Hematopoietic multipotent progenitor cell (in vitro differentiated cells): ENCODE measurements at places on chromosomes 5 and 9.
A peak's percentile ranks its signal among the peaks of the same experiment; 100 is the strongest.

- DNase-seq = no peak
Measured at GRCh38 chr9:115006660-115007059, 76.3 kb upstream of the TNFSF8 start.

GRCh38 chr5:136432705-136433104, 67.4 kb upstream of the TRPC7 start:
- no peak for DNase-seq

- no peak for DNase-seq
Measured at GRCh38 chr9:35566417-35566816, 38.6 kb upstream of the TESK1 start.

GRCh38 chr5:179120951-179121666, 60.9 kb downstream of the ZNF354C start:
- DNase-seq = no peak

DNA sequence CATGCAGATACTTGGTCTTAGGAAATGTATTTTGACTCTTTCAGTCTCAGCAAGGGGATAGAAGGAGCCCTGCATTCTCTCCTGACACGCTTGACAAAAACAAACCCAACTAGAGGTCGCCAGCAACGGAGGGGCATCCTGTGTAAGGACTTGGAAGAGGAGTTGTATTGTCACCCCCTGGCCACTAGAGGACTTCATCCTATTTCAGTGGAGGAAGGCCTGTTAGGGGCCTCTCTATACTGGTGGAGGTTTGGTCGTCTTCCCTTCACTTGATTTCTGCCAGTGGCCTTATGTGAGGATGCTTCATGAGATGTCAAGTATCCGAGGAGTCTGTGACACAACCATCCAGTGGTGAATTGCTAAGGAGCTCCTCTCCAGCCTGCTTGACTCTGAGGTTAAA, 122.8 kb upstream of the STC2 start:
- peak; percentile 9 for DNase-seq

- DNase-seq = peak; percentile 70
Measured at GRCh38 chr5:17436761-17437221, 61.2 kb upstream of the TAF11L2 start.

DNA sequence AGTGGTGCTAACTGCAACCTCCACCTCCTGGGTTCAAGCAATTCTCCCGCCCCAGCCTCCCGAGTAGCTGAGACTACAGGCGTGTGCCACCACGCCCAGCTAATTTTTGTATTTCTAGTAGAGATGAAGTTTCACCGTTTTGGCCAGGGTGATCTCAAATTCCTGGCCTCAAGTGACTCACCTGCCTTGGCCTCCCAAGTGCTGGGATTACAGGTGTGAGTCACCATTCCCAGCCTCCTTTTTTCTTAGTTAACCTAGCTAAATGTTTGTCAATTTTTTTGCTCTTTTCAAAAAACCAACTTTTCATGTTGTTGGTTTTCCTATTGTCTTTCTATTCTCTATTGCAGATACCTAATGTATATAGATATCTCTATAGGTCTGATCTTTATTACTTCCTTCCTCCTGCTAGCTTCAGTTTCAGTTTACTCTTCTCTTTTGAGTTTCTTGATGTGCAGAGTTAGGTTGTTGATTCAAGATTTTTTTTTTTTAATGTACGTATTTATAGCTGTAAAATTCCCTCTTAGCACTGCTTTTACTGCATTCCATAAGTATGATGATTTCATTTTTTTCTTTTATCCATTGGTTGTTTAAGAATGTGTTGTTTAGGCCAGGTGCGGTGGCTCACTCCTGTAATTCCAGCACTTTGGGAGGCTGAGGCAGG, 32.9 kb downstream of the FGD3 start:
- no peak for DNase-seq

DNA sequence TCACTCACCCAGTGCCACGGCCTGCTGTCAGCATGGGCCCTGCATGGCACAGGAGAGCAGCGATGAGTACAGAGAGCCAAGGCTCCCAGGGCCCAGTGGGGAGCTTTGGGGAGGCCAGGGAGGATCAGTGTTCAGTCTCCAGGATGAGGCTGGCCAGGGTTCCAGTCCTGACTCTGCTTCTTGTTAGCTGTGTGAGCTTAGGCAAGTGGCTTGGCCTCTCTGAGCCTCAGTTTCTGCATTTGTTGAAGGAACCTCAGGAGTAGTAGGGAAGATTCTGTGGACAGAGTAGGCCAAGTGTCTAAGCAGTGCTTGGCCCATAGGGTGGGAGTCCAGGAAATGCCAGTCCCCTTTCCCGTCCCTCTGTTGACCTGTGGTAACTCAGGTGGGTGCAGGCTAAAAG, 39.5 kb downstream of the ERGIC1 start:
- no peak for DNase-seq

- no peak for DNase-seq
Measured at GRCh38 chr9:105457560-105458294, 9.9 kb downstream of the FSD1L start.

- DNase-seq = no peak
Measured at GRCh38 chr5:157025093-157025698, 33.7 kb downstream of the HAVCR1 start.

GRCh38 chr9:124789531-124789930, 12.6 kb downstream of the OLFML2A start:
- no peak for DNase-seq

GRCh38 chr5:73437101-73437776, 11.3 kb downstream of the FOXD1 start:
- no peak for DNase-seq

DNA sequence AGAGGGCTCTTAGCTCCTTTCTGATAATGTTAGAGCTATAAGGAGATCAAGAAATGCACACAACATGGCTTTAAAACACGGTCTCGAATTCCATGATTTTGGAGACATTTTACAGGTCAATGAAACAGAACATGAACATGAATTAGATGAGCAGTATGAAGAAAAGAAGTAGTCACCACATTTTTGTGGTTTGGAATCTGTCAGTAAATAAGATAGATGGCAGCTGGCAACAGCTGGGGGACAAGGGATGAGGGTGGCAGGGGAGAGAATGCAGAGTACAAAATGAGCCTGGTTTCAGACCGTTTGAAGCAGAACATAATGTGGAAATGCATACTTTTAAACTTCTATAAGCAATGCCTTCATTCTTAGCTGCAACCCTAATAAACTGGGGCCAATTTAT, 107.1 kb downstream of the OXCT1 start:
- no peak for DNase-seq

GRCh38 chr9:16310278-16311110, 560.0 kb downstream of the BNC2 start:
- DNase-seq = no peak

DNA sequence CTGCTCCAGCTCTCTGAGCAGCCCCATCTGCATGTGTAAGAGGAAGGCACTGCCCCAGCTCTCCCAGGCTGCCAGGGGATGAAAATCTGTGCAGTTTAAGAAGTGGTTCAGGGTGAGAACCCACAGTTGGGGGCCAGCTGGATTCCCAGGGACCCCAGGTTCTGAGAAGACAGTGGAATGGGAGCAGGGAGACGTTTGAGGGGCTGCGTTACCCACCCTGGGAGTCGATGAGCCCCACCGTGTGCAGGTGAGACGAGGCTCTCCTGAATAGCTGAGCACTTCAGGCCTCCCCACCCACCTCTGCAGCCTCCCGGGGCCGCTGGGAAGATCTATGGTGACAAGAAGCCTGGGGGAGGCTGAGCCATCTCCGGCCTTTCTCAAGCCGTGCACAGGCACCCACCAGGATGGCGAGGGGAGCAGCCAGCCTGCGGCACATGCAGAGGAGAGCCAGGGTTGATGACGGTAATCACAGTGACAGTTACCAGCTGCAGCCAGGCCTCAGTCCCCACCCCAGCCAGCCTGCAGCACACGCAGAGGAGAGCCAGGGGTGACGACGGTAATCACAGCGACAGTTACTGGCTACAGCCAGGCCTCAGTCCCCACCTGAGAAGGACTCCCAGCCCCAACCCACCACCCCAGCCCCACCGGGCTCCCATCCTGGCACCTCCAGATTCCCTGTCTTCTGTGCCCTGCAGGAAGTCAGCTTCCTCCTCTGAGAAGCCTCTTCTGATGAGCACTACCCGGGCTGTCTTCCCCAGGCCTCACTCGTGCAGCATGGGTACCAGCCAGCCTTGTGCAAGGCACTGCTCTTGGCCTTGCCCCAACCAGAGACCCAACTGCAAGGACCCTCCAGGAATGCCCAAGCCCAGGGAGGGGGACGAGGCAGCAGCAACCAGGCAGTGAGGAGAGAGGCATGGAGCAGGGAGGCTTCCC, 150.8 kb upstream of the PPP1R26 start:
- no peak for DNase-seq

- no peak for DNase-seq
Measured at GRCh38 chr9:13791816-13792215, 512.3 kb upstream of the MPDZ start.

DNA sequence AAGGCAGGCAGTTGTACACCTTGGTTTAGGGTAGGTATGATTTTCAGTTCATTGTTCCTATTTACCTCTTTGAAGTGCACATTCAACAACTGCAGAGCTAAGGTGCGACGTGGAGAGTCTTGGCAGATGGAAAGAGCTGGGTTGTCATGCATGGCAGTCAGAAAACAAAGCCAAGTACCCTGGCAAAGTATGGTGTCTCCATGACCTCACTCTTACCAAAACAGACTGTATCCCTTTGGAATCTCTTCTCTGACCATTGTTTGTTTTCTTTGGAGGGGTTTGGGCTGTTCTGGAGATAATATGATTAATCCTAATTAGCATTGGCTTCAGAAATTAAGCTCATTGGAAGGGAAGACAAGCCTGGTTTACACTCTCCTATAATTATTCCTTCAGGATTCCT, 665.7 kb downstream of the DNAH5 start:
- no peak for DNase-seq

DNA sequence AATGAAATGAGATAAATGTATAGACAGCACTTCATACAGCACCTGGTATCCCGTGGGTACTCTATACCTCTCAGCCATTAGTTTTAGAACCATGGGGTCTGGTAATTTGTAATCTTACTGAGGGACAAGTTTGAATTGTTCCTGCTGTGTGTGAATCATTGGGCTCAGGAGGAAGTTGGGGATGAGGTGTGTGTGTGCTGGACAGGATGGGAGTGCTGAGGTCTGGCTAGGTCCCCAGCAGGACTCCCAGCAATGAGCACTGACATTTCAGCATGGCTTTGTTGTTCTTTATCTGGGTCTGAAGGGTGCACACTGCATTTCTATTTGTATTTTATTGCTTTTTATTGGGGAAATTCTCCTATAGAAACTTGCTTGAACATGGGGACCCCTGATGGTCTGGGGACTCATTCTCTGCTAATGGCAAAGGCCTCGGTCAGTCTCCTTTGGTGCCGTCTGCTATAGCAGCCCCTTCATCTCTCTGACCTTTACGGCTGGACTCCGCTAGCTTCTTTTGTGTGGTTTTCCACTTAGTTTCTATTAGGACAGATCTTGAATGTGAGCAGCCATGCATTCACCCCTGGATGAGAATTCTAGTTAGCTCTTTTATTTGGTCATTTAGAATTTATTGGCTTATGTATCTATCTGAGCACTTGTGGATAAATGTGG, 98.1 kb downstream of the SREK1 start:
- no peak for DNase-seq

DNA sequence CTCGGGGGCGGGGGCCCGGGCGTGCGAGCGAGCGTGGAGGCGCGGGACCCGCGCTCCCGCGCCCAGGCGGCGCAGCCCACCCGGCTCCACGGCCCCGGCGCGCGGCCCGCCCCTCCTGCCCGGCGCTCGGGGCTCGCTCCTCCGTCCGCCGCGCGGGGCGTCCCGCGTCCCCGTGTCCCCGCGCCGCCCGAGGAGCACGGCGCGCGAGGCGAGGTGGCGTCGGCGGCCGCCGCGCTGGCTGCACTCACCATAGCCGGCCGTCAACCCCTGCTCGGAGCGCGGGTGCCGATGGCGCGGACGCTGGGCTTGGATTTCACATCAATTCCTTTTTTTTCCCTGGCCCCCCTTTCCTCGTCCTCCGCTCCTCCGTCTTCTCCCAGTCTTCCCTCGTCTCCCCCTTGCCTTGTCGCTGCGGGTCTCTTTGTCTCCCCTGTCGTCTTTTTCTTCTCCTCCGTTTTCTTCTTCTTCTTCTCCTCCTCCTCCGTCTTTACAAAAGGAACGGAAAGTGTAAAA, 494 bp downstream of the PTCH1 start:
- no peak for DNase-seq

GRCh38 chr5:149915392-149916260, 29.0 kb downstream of the PDE6A start:
- DNase-seq = no peak

DNA sequence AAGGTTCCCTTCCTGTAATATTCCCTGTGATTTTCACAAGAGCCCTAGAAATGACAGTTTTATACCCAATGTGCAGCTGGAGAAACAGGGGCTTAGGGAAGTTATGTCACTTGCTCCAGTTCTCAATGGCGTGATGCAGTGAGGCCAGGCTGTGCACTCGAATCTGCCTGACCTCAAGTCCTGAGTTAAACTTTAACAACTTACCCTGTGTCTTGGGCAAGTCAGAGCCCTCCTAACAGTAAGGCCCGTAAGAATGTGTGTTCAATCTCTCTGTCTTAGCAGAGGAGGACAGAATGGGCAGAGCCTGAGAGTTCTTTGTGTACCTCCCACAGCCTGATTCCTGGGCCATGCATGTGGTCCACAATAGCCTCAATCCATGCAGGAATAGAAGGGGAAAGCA, 181.1 kb downstream of the TRIM32 start:
- no peak for DNase-seq

- DNase-seq = peak; percentile 20
Measured at GRCh38 chr9:5629312-5630080, 589 bp downstream of the RIC1 start.

GRCh38 chr9:28688172-28688571, 1114.9 kb upstream of the C9orf72 start:
- DNase-seq = no peak

GRCh38 chr9:87529671-87530070, 32.0 kb downstream of the DAPK1 start:
- DNase-seq = no peak

DNA sequence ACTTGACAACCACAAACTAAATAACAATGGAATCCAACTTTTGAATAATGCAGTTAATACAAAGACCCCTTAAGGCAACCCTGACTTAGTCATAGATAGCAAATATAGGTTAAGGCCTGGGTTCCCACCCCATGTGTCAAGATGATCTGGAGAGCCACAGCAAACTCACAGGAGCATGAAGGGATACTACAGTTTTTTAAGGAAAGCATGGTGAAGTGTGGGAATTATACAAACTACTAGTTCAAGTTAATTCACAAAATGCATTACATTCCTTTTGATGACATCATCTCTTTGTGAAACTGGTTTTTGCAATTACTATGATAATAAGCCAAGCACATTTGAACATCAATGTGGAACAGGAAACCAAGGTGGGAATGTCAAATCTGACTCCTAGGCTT, 50.6 kb downstream of the LHFPL2 start:
- DNase-seq = no peak

- DNase-seq = peak; percentile 2
Measured at GRCh38 chr5:61866930-61867329, 439.1 kb upstream of the KIF2A start.

DNA sequence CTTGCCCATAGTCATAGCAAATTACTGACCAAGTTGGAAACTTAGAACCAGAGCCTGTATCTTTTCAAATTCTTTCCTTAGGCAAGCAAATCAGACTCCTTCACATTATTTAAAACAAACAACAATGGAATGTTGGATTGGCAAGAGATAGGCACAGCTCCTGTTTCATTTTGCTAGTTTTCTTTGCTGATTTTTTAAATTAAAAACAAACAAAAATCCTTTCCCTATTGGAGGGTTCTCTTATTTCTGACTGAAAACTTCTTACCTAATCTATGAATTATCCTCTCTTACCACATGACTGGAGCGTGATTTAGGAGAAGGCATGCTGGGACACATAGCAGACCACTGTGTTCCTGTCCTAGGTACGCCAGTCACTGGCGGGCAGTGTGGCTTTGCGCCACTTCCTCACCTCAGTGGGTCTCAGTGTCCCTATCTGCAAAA, 63.0 kb downstream of the TTC39B start:
- DNase-seq = no peak

- DNase-seq = no peak
Measured at GRCh38 chr9:120485788-120486187, 94.2 kb downstream of the CDK5RAP2 start.
